ENCODE measurements at places on chromosomes 4 and X. TPM values are rescaled to one million over a fixed set of nuclear protein-coding genes. Genes with fewer than 3 reads are reported as not detected.

SYP gene
- total RNA-seq, result 1.9 TPM

- H3K4me1 ChIP-seq, result peaks cover 3% of the 10 kb centered on the region
- H3K36me3 ChIP-seq, result peaks cover 3% of the 10 kb centered on the region
- peak; percentile 75 for DNase-seq
- H3K27me3 ChIP-seq, result no peaks in the 10 kb centered on the region
- H3K4me3 ChIP-seq, result no peak overlapping the region
These were observed 7.0 kb downstream of the VAMP7 start for GRCh38 chrX:155888139-155888538.

GRCh38 chr4:177557416-177557815 is 115.2 kb upstream of the AGA start:
- no peaks in the 10 kb centered on the region for H3K27me3 ChIP-seq
- no peak overlapping the region for H3K4me3 ChIP-seq
- DNase-seq, result no peak
- H3K27ac ChIP-seq, result no peak overlapping the region

- no peak for DNase-seq
- no peaks in the 10 kb centered on the region for H3K27me3 ChIP-seq
- H3K4me3 ChIP-seq, result no peak overlapping the region
- no peak overlapping the region for H3K27ac ChIP-seq
- H3K4me1 ChIP-seq, result no peaks in the 10 kb centered on the region
These were observed 240.8 kb upstream of the ANXA3 start for GRCh38 chr4:78310740-78311115.

MRPL1 gene
- total RNA-seq, result 31.7 TPM

DNA sequence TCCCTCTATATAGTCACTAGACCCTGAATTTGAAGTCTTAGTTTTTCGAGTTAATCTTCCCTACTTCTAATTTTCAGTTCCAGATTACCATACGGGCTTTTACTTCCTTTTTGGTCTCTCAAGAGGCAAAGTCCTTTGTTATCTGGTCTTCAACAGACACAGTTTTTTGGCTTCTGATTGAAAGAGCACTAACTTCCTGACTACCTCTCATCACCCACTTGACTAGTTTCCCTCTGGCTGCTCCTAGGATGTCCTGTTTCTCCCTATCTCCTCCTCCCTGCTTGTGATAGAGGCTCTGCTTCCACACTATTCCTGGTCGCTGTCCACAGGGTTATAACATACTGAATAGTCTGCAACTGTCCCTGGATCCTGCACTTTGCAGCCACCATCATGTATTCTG is 16.7 kb upstream of the WDR44 start:
- DNase-seq, result no peak
- H3K4me3 ChIP-seq, result no peak overlapping the region
- no peak overlapping the region for H3K27ac ChIP-seq
- H3K4me1 ChIP-seq, result no peaks in the 10 kb centered on the region
- H3K27me3 ChIP-seq, result no peaks in the 10 kb centered on the region
- H3K36me3 ChIP-seq, result no peaks in the 10 kb centered on the region

- no peak overlapping the region for H3K27ac ChIP-seq
- peaks cover 10% of the 10 kb centered on the region for H3K27me3 ChIP-seq
- peak overlapping the region; percentile 62 for H3K4me3 ChIP-seq
- no peaks in the 10 kb centered on the region for H3K36me3 ChIP-seq
- peaks cover 19% of the 10 kb centered on the region for H3K4me1 ChIP-seq
- peak; percentile 61 for DNase-seq
These were observed 113.5 kb downstream of the DHX15 start for GRCh38 chr4:24470666-24471485.

GRCh38 chrX:7485061-7485460 is 337.1 kb upstream of the PUDP start:
- no peaks in the 10 kb centered on the region for H3K4me1 ChIP-seq
- DNase-seq, result no peak
- H3K4me3 ChIP-seq, result no peak overlapping the region
- H3K36me3 ChIP-seq, result no peaks in the 10 kb centered on the region
- no peaks in the 10 kb centered on the region for H3K27me3 ChIP-seq

- no peak overlapping the region for H3K27ac ChIP-seq
- H3K4me3 ChIP-seq, result no peak overlapping the region
- H3K27me3 ChIP-seq, result no peaks in the 10 kb centered on the region
- no peaks in the 10 kb centered on the region for H3K4me1 ChIP-seq
These were observed 24.6 kb downstream of the NYX start for GRCh38 chrX:41471786-41472185.

DNA sequence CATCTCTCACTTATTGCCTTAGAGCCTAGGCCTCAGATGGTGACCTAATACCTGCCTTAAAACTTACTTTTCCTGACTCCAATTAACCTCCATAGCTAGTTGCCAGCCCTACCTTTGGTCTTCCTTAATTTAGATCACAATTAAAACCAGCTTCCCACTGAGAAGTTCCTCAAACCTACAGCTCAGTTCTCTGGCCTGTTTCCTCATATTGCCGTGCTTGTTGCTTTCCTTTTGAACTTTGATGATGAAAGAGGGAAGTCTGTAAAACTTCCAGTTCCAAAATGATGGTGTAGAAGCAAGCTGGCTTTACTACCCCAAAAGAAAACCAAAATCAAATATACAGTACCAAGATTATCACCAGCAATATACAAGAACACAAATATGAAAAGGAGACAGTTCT is 28.9 kb upstream of the CAMK2D start:
- no peak overlapping the region for H3K27ac ChIP-seq
- peaks cover under 1% of the 10 kb centered on the region for H3K4me1 ChIP-seq
- no peaks in the 10 kb centered on the region for H3K36me3 ChIP-seq
- no peak overlapping the region for H3K4me3 ChIP-seq

Measured in astrocyte (in vitro differentiated cells and primary cell).